Stimulated activated CD4-positive, alpha-beta T cell treated with anti-CD3 and anti-CD28 coated beads, Interleukin-15, amount 100 ng/mL, for 48 hours (primary cell): ENCODE measurements at places on chromosomes 4 and X.

- no peak for DNase-seq
Observed at GRCh38 chr4:185248393-185249039, 39.1 kb downstream of the SNX25 start.

- no peak for DNase-seq
Observed at GRCh38 chr4:43411226-43411625, 518.7 kb downstream of the GRXCR1 start.

DNA sequence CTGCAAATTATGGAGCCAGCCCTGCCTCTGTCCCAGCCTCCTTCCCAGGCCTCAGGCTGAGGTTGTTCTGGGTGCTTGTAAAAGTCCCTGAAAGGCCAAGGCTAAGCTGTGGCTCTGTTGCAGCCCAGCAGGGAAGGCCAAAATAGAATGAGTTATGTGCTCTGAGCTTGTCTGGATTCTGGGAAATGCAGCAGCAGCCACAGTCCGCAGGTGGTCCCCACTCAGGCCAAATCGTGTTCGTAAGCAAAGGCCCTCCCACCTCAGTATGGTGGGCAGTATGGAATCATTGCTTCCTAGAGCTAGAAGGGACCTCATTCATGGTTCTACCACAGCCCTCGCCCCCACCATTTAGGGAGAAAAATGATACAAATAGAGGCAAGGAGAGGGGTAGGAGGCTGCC, 4.7 kb upstream of the TCEAL1 start:
- DNase-seq, result no peak

DNA sequence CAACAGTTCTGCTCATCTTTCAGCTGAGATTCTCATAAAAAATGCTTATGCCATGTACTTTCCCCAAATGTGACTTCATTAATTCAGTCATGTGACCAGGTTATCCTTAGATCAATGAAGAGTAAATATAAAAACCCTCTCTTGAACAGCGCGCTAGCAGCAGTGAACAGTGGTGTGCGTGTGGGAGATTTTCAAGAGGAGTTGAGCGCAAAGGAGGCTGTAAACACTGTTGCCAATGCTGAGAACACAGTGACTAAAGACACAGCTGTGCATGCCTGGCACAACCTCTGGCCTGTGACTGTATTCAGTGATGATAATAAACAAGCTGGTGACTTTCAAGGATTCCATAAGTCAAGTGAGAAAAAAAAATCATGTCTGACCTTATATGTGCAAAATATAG, 25.1 kb downstream of the MSX1 start:
- no peak for DNase-seq

- no peak for DNase-seq
Observed at GRCh38 chr4:32771491-32771890, 2051.3 kb downstream of the PCDH7 start.

GRCh38 chr4:6377626-6378492, 94.6 kb downstream of the PPP2R2C start:
- DNase-seq, result no peak

DNA sequence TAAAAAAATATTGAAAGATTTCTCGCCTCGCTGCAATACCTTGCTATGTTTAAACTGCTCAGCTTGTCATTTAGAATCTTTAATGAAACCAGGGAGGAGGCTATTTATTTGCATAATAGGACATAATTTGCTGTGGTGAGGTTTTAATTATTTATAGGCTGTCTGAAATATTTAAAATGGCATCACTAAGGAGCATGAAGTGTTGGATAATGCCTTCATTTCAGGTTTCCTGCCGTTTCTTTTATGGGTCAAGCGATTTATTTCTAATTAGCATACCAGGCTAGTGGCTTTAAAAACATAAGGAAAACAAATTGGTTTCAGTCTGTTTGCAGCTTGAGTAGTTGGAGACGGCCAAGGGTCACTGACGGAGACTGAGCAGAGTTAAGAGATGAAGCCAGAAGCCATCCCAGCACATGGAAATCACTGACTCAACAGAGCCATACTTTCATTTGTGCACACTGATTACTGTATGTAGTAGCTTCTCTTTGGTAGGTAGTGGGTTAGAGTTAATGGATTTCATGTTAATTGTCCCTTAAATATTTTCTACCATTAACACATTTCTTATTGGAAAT, 1962.4 kb upstream of the TENM3 start:
- no peak for DNase-seq

- DNase-seq, result no peak
Observed at GRCh38 chr4:123889507-123889906, 492.9 kb downstream of the SPRY1 start.

DNA sequence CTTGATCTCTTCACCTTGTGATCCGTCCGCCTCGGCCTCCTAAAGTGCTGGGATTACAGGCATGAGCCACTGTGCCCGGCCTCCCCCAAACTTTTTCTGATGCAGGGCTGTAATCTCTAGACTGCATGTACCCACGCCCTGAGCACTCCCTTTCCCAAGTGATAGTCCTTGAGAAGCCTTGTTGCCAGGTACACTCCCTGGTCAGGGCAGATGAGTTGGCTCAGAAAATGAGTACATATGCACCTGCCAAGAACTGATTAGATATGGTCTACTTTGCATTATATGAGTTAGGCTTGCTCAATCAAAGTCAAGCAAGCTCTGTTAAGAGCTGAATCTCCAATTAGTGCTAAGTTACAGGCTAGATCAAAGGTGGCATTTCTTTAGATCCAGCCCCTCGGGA, 20.3 kb downstream of the APOO start:
- no peak for DNase-seq

- no peak for DNase-seq
Observed at GRCh38 chr4:182578402-182578801, 335.2 kb downstream of the TENM3 start.

- DNase-seq, result no peak
Observed at GRCh38 chr4:37757761-37758160, 68.7 kb upstream of the PGM2 start.

GRCh38 chr4:141713771-141714445, 77.5 kb downstream of the IL15 start:
- DNase-seq, result no peak

DNA sequence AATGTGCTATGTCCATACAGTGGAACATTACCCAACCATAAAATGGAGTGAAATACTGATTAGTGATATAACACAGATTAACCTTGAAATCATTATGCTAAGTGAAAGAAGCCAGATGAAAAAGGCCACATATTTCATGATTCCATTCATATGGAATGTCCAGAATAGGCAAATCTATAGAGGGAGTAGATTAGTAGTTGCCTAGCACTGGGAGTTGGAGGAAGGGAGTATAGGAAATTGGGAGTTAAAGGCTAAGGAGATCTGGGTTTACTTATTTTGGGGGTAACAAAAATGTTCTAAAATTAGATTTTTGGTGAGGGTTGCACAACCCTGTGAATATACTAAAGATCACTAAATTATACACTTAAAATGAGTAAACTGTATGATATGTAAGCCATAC, 26.8 kb downstream of the ENOX2 start:
- DNase-seq, result no peak

- no peak for DNase-seq
Observed at GRCh38 chr4:87451537-87451936, 29.2 kb downstream of the NUDT9 start.

DNA sequence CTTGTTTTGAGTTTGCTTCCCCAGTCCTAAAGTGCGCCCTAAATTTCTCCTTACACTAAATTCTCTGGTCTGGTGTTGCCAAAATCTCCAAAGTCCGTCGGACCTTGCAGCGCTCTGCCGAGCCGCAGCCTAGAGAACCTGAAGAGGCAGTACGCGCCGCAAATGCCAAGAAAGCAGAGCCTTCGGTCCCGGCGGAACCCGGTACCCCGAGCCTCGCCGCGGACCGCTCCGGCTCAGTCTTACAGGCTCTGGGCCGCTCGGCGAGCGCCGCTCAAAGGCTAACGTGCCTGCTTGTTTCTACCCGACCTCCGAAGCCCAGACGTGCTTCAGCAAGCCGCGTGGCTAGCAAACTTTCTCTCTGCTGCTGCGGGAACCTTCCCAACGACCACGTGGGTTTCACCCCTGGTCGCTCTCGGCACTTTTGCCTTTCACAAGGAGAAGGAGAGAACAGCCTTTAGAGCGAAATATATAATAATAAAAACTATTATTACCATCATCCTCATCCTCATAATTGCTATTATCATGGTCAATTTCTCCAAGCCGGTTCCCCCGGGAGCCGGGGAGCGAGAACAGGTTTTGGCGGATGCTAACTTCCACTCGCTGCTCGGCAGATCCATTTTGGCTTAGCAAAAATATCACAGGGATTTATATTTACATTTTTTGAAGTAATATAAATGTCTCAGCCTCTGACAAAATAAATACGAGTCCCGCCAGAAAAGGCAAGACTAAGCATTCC, 2.2 kb upstream of the HTR2C start:
- no peak for DNase-seq

DNA sequence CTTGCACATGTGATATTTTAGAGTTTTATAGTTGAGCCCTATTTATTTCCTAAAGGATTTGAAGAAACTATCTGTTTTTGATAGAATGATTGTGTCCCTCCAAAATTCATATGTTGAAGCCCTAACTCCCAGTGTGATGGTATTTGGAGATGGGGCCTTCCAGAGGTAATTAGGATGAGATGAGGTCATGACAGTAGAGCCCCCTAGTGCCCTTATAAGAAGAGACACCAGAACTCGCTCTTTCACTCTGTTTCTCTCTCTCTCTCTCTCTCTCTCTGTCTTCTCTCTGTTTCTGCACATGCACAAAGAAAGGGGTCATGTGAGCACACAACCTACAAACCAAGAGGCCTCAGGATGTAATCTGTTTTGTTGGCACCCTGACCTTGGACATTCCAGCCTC, 921.9 kb upstream of the DIAPH2 start:
- DNase-seq, result no peak

DNA sequence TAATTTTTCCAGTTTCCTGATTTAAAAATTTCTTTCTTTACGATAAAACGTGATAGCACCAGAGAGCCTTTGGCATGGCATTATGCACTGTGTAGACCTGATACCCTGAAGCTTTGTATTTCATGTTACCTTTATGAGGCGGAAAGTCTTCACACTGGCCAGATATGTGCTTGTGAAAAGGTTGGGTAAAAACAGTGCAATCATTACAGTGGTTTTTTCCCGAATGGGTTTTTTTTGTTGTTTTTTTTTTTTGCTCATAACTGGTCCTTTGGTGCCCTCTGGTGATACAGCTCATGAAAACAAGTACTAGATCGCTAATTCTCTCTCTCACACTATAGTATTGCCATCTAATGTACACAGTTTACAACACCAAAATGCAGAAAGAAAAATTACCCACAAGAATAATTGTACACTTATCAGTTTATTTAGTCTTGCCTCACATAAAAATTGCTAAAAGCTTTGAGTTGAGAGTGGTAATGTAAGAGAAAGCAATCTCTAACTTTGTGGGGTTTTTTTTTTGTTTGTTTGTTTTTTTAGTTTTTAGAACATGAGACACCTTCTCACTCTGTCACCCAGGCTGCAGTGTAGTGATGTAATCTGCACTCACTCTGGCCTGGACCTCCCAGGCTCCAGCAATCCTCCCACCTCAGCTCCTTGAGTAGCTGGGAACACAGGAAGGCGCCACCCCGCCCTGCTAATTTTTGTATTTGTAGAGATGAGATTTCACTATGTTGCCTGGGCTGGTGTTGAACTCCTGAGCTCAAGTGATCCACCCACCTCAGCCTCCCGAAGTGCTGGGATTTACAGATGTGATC, 21.3 kb downstream of the SPCS3 start:
- no peak for DNase-seq

GRCh38 chrX:9558615-9559014, 93.8 kb downstream of the TBL1X start:
- DNase-seq, result no peak

DNA sequence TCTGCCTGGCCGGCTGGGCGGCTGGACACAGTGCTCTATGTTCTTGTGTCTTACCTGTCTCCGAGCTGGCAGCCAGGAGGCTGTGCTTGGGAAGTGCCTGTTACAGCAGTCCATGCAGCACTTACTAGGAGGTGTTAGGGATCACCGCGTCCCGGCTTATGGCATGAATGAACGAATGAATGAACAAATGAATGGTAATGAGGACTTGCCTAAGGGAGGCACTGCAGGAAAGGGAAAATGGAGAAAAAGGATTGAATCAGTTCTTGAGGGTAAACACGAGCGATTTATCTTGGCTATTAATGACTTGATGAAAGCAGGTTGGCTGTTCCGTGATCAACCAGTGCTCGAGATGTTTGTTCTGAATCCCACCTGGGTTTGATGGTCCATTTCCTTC, 31.1 kb downstream of the TBC1D14 start:
- DNase-seq, result no peak

DNA sequence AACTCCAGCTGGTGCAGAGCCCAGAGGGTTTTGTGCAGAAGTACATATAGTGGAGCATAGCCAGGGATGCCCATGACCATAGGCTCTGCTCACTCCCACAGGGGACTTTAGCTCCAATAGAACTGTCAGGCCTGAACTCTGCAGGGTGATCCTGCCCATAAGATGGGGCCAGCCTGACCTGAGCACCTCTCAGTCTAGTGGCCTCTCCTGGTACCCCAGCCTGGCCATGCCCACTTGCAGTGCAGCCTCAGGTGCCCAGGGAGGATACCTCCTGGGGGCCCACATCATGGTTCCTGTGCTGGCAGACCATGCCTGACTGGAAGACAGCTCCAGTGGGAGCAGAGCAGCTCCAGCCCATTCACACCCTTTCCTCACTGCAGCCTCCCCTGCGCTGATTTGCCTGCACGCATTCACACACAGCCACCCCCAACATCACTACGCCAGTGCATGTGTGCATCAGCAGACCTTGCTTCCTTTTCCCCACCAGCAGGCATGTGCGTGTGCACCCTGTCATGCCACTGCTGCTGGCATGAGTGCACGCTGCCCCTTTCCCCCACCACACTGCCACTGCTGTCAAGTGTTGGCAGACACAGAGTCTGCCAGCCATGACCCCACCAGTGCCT, 53.0 kb upstream of the MMAA start:
- no peak for DNase-seq

GRCh38 chr4:8472689-8473197, 32.2 kb downstream of the TRMT44 start:
- DNase-seq, result no peak

- no peak for DNase-seq
Observed at GRCh38 chr4:148790691-148791090, 348.5 kb upstream of the NR3C2 start.

- DNase-seq, result no peak
Observed at GRCh38 chrX:150766351-150767044, 73.3 kb downstream of the MTMR1 start.

DNA sequence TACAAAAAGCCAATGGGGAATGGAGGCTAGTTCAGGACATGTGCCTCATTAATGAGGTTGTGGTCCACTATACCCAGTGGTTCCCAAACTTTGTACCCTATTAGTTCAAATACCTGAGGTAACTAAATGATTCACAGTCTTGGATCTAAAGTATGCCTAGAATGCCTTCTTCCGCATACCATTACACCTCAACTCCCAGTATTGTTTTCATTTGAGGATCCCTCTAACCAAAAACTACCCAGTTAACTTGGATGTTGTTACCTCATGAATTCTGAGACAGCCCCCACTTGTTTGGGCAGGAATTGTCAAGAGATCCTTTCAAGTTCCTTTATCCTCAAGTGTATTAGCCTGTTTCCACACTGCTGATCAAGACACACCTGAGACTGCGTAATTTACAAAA, 439.2 kb downstream of the PCDH10 start:
- no peak for DNase-seq

DNA sequence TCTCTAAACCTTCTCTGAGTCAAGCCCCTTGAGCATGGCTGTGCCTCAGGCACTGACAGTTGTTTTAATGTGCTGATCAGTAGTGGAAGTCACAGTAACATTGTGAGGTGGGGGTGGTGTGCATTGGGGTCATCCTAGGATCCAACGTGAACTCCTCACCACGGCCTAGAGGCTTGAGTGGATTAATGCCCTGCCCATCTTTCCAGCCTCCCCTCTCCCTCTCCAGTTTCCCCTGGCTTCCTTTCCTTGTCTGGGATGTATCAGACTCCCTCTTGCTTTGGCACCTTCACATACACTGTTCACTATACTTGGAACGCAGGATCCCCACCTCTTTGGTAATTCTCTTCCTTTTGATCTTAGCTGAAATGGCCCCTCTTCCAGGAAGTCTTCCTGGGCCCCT, 13.3 kb upstream of the PJA1 start:
- no peak for DNase-seq
